ENCODE measurements at places on chromosomes 13 and 19.

GRCh38 chr19:38712161-38712748, 32.0 kb downstream of the CAPN12 start:
- DNase-seq: no peak

- DNase-seq: no peak
These were observed 23.8 kb downstream of the CYP4F12 start for GRCh38 chr19:15696654-15697194.

DNA sequence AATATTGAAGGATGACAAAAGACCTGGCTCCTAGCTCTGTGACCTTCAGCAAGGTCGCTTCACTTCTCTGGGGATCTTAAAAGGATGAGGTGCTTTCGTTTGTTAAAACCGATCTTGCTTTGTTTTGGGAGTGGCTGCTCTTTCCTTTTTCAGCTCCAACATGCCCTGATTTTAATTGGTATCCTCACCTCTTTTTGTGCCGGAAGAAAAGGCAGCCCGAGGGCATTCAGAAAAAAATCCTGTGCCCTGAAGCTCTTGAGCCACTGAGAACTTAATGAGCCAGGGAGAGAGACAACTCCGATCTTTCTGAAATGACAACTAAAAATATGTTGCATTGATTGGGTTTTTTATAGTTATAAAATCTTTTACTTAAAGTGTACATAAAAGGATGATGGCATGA, 19.4 kb downstream of the CLDN10 start:
- no peak for DNase-seq

DNA sequence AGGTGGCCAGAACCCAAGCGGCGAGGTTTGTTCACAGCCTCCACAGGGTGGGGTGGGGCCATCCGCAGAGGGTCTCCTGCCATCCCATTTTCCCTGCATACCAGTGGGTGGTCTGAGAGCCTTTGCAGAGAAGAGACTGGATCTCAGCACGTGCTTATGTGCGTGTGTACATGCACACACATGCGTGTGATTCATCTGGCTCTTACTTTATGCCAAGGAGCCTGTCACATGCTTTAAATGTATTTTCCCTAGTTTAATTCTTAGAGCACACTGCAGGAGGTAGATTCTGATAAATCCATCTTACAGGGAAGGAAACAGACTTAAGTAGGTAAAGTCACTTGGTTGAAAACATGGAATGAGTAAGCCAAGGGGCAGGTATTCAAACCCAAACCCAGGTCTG, 47.1 kb downstream of the CAPN12 start:
- no peak for DNase-seq

DNA sequence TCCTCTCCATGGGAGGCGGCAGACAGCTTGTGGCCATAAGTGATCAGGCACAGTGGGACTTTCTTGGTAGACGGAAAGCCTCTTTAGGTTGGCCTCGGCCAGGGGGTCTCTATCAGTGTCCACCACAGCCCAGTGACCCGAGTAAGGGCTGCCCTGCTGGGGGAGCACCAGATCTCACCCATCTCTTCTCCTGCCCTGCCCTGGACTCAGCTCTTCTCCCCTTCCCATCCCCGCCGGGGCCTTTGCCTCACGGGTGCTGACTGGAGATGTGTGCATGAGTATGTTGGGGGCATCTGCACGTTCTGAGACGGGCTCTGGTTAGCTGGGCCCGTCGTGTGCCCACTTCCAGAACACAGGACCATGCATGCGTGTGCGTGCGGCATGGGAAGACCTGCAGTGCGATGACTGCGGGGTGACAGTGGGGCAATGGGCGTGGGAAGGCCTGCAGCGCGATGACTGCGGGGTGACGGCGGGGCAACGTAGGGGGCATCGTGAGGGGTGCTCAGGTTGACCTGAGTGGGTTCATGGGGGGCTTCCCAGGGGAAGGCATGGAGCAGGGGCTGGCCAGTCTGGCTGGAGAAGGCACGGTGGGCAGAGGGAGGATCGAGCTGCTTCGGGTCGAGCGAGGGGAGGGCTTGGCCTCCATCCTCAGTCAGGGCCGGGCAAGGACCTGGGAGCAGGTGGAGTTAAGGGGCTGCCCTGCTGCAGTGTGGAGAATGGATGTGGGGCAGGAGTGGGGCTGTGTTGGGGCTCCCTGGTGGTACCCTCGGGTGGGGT, 15.9 kb downstream of the EPN1 start:
- no peak for DNase-seq

GRCh38 chr19:11410682-11411081, 8.4 kb downstream of the RGL3 start:
- no peak for DNase-seq

DNA sequence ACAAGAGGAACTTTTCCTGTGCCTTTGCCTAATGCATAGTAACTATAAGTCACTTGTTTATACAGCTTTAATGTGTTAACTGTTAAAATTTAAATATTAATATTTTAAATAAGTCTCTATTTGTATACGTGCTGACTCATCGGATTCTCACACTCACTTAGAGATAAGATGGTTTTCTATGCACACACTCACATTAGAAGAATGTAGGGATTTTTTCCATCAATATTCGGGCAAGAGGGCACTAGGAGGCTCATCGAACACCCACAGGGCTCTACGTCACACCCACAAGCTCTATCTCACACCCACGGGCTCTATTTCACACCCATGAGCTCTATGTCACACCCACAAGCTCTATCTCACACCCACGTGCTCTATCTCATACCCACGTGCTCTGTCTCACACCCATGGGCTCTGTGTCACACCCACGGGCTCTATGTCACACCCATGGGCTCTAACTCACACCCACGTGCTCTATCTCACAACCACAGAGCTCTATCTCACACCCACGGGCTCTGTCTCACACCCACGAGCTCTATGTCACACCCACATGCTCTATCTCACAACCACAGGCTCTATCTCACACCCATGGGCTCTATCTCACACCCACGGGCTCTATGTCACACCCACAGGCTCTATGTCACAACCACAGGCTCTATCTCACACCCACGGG, 73.4 kb downstream of the COL4A2 start:
- no peak for DNase-seq

- DNase-seq: no peak
These were observed 35.5 kb upstream of the LPAR6 start for GRCh38 chr13:48448285-48448958.

- no peak for DNase-seq
These were observed 958.5 kb upstream of the MIR17HG start for GRCh38 chr13:90388887-90389452.

DNA sequence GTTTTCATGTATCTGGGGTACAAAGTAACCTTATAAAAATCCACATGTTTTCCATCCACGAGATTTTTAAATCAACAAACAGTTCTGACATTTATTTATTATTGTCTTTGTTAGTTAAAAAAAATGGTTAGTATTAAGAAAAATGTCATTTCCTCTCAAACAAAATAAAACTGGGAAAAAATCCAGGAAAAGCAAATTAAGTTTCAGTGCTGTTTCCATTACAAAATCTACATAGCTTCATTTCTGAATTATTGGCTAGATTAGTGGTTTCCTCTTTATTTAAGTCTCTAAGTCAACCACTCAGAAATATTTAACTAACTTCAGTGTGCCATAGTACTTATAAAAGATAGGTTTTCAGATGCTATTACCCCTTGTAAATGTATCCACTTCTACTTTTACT, 49.1 kb downstream of the MZT1 start:
- DNase-seq: no peak

DNA sequence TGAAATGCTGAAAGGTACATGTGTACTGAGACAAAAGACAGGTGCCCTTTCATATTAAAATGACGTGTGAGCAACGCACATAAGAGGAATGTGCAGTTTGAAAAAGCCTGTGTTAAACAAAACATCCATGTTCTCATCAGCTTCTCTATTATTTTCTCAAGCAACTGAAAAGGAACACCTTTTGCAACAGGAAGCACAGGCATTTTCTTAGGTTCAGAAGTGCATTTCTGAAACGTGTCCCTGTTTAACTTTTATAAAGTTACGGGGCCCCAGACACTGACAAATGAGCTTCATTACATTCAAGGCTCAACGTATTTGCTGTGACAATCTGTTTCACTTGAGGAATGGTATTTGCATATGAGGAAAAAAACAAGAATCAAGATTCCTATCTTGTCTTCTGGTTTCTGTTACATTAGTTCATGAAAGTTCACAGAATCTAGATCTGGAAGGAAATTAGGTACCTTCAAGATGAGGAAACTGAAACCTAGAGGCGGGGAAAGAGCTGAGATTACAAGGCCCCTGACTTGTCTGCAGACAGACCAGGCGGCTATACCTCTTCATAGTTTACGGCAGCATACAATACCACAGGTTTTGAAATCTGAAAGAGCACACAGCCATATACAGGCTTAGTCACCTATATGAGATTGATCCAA, 431.7 kb downstream of the KLF12 start:
- no peak for DNase-seq

GRCh38 chr13:24911133-24911908, 147.4 kb downstream of the RNF17 start:
- DNase-seq: no peak

GRCh38 chr19:19107654-19108053, 30.6 kb downstream of the TMEM161A start:
- no peak for DNase-seq

GRCh38 chr19:7522923-7523667, 671 bp downstream of the MCOLN1 start:
- no peak for DNase-seq
